ENCODE measurements at places on chromosomes 2 and 18. TPM values are rescaled to one million over a fixed set of nuclear protein-coding genes. Genes with fewer than 3 reads are reported as not detected.
A peak's percentile ranks its signal among the peaks of the same experiment; 100 is the strongest.

KLHL41 gene
- total RNA-seq: 1.1 TPM

DNA sequence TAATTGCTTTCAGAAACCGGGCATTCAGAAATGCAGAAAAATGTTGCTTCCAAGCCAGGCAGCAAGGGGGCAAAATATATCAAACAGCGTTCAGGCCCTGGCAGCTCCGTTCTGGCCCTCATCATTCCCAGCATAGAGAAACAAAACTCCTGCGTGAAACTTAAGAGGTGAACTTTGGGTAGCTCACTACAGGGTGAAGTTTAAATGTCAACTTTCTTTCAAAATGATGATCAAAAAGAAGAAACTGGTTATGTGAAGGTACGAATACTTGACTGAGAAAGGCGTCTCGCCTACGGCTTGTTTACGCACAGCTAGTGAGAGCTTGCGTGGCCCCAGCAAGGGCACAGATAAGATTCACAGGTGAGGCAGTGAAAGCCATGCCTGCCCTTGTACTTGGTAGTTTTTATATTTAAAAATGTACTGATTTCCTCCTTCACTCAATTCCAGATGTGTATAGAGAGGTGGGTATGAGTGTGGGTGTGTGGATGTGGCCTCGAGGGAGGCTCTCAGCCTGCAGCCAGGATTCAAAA lies 127.5 kb downstream of the NFATC1 start:
- DNase-seq: no peak

DNA sequence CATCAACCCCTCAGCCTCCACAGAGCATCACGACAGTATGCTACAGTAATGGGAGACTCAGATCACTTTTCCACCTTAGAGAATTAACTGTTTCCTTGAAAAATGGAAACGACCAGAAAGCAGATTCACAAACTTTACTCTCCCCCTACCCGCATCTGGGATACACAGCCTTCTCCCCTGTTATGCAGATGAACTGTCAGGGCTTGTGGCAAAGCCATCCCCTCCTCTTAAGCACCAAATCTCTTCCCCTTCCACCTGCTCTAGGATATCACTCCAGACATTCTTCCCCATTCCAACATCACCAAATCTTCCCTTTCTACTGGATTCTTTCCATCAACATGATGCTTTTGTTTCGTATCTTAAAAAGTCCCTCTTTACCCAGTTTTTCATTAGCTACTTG lies 26.4 kb downstream of the NEB start:
- DNase-seq: no peak

LIMS4 gene
- total RNA-seq: 1.6 TPM

GRCh38 chr2:237294460-237294859 lies 119.5 kb downstream of the COL6A3 start:
- no peak for DNase-seq

GRCh38 chr2:232587512-232587911 lies 37.0 kb downstream of the EIF4E2 start:
- no peak for DNase-seq

DNA sequence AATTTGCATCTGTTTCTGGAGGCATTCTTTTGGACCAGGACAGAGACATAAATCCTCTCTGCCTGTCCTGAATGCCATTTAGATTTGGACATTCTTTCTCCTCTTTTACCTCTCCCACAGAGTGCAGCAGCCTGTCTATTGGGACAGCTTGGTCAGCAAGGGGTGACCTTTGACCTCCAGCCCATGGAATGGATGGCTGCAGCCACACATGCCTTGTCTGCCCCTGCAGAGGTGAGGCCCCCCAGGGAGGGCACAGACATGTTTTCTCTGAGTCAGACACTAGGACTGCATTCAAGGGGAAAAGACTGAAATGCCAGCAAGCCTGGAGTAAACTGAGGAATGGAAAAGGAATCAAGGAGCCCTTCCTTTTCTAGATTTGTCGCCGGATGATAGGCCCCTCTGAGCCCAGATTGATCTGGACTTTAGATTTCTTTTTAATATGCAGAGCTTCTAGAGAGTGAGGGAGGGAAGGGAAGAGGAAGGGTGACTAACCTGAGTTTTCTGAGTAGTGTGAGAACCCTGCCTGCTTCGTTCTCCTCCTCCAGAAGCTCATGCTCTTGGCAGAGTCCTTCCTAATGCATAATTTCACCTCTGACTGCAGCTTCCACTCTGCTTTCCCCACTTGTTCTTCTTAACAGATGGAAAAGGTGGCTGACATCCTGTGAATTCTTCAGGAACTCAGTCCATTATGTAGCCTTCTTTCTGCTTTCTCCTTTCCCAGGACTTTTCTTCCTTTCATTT lies 16.1 kb upstream of the TTLL4 start:
- no peak for DNase-seq

UPP2 gene
- total RNA-seq: not detected

G6PC2 gene
- total RNA-seq: not detected

GRCh38 chr2:106115250-106115649 lies 78.9 kb downstream of the UXS1 start:
- no peak for DNase-seq

- no peak for DNase-seq
These were observed 277.7 kb upstream of the SALL3 start for GRCh38 chr18:78701771-78702396.

FASTKD2 gene
- total RNA-seq: 38.8 TPM

DNA sequence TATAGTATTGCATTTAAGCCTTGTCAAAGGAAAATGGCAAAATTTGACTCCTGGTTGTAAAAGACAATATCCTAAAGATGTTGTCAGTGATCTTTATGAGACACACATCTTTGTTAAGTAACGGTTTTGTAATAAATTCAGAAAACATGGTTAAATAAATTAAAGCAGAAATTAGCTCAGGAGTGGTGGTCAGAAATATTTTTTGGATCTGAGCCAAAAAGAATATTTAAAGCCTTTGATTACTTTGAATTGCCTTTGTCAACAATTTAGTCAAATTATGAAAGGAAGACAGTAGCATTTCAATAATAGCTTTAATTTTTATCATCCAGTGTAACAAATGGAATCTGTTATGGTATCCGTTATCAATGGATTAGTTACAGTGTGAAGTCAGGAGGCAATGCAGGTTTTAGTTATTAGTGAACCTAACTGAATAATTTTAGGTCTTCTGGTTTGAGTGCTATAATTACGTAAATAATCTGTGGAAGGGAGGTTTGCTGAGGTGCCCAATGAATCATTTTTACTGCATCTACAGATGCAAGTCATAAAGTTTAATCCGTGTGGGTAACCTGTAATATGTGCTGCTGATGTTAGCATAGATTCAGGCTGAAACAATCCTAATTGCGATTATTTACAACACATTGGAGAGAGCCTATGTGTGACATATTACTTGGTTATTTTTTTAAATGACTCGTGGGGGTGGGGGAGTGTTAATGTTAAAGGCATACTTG lies 42.7 kb downstream of the SMAD4 start:
- DNase-seq: no peak

GRCh38 chr18:62107881-62108280 lies 79.0 kb downstream of the PIGN start:
- DNase-seq: no peak

- DNase-seq: peak; percentile 38
These were observed 13.5 kb downstream of the SNED1 start for GRCh38 chr2:241011751-241012510.

FBXO48 gene
- total RNA-seq: 0.96 TPM

DNA sequence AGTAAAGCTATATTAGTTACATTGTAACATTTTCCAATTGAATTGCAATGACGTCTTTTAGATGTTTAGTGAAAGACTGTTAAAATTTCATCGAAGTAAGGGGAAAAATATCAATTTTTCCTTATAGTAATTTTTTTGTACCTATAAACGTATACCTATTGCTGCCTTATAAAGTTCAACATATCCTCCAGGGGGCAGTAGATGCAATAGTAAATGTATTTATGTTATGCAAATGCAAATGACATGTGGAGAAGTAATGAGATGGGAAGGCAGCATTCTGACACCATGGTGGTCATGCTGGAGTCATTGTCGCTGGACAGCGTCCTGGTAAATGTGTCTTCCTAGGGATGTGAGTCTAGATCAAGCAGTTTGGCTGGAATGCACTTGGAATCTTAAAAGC lies 38.7 kb downstream of the MSTN start:
- DNase-seq: no peak

All from ureter (tissue), 1 donor.